ENCODE measurements at places on chromosomes 11 and 22.

DNA sequence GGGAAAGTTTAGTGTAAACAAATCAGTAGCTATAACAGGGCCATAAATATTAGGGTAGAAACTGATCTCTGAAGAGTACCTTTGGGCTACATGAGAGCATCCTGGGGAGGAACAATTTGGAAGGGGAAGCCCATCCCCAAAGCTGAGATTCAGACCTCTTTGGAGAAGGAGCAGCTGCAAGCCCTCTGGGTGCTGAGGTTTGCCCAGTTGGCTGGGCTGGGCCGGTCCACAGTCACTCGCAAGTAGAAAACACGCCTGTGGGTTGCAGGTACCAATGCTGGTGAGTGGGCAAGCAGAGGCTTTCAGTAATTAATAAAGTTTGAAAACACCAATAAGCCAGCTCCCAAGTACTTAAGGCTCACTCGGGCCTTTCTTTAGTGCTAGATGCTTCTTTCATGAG lies 124.5 kb downstream of the ARHGAP8 start:
- DNase-seq: no peak

DNA sequence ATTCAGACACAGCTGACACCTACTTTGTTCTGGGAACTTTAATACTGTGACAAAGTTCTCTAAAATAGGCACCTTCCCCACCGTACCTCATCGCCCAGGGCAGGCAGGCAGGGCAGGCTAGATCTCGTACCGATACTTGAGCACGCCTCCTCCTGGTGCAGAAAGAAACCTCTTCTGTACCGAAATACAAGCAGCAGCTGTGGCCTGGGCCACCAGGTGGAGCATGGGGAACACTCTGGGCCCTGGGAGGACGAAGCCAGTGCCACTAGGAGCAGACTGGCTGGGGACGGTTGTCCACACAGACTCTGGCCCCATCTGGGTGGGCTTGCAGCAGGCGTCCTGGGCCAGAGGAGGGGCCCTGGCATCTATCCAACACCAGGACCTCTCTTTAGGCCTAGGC lies 12.8 kb downstream of the PMM1 start:
- DNase-seq: peak; percentile 50

GRCh38 chr11:3091846-3092602 lies 34.8 kb upstream of the CARS1 start:
- DNase-seq: peak; percentile 82

DNA sequence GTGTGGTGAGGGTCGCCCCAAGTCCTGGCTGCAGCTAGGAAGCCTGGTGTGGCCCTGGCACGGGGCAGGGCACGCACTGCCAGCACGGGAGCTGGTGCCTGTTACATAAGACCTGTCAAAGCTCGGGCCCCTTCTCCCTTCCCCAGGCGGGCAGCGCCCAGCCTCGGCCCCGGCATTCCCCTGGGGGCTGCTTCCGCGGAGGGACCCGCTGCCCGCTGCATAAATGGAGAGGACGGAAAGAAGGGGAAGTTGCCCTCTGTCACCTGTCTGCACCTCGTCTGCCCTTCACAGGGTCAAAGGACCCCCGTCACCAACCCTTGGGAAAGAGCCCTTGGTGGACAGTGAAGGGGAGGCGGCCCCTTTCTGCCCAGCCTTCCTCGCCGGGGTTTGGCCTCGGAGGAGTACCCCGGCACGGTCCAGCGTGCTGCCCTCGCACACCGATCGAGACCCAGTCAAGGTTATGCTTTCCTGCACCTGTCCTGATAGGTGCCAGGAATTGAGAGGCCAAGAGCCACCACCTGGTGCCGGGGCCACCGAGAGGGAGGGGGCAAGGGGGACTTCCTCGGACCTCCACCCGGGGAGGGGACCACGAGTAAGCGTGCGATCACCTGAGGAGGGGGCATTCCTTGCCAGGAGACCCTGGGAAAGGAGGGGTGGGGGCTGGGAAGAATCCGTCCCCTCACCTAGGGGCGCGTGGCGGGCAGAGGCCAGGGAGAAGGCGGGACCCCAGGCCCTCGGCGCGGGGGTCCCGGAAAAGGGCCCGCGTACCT lies 16.8 kb upstream of the MFRP start:
- no peak for DNase-seq

GRCh38 chr11:40602866-40603552 lies 856.4 kb downstream of the LRRC4C start:
- DNase-seq: no peak

- no peak for DNase-seq
These were observed 91.2 kb downstream of the TEAD1 start for GRCh38 chr11:12765428-12765827.

- no peak for DNase-seq
These were observed 89.2 kb upstream of the NCAM1 start for GRCh38 chr11:112871909-112872500.

DNA sequence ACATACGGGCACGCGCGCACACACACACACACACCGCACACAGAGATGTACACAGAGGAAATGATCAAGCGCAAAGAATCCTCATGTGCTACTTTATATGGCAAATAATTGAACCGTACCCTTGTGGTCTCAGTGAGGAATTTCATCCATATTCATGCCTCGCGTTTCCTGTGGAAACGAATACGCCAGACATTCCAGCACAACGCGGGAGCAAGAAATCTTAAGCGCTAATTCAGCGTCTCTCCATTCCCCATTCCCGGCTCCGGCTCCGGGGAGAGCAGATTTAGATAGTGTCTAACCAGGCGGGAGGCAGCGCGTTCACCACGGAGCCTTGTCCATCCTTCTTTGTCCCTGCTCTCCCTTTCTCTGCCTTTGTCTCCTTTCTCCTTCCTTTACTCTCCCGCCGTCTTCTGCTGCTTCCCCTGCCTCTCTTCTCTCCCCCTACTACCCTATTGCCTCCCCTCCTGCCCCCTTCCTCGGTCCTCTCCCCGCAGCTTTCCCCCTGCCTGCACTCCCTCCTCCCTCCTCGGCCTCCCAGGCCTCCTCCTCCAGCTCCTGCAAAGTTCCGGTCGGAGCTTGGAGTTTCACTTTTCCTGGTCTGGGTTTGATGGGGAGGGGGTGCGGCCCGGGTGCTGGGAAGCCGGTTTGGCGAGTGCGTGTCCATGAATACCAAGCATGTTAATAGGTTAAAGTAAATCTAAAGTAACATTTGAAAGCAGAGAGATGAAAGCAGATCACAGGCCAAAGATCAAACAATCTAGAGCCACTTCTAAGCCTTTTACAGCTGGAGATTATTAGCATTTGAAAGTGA lies 579.3 kb downstream of the BUD13 start:
- DNase-seq: no peak

- no peak for DNase-seq
These were observed 391.1 kb downstream of the TENM4 start for GRCh38 chr11:79049741-79050179.

Measured in activated CD4-positive, alpha-beta memory T cell treated with anti-CD3 and anti-CD28 coated beads, Interleukin-2, amount 10 ng/mL, durations not matched to agents 7 days and 5 days (primary cell).